ENCODE measurements at places on chromosomes 4 and X.

GRCh38 chrX:53072418-53073114 lies 9.6 kb upstream of the TSPYL2 start:
- DNase-seq = no peak

- no peak for DNase-seq
Measured at GRCh38 chrX:21014326-21014725, 359.9 kb upstream of the CNKSR2 start.

GRCh38 chr4:8402640-8403039 lies 37.9 kb downstream of the ACOX3 start:
- no peak for DNase-seq

- DNase-seq = no peak
Measured at GRCh38 chr4:104693601-104694201, 199.0 kb upstream of the CXXC4 start.

DNA sequence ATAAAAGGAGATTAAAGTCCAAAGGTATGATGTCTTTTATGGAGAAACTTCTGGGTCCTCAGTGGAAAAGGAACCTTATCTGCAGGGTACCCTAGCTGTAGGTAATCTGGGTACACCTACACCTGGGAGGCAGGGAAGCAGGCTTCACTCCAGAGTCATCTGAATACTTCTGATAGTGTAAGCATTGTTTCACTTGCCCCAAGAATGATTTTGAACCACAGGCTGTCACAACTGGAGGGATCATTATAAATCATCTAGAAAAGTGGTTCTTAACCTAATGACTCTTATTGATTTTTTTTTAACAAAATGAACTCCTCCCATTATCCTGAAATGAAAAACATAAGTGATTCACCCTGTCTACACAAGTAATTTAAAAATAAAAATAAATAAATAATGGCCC lies 44.0 kb upstream of the STK26 start:
- no peak for DNase-seq

DNA sequence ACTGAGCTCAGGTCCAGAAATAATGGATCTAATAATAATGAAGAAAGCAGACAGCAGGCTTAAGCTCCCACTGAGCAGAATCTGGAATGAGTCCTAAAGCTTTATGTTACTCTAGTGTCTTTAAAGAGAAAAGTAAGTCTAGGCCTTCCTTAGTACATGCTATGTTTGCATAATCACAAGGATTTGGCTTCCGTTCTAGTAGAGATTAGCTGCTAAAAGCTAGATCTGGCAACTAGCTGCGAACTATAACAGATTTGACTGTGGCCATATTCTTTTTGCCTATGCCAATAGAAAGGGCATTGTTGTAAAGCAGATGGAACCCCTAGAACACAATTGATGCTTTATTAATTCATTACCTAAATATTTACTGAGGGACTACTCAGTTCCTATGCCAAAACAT lies 19.0 kb downstream of the COX7B2 start:
- no peak for DNase-seq

DNA sequence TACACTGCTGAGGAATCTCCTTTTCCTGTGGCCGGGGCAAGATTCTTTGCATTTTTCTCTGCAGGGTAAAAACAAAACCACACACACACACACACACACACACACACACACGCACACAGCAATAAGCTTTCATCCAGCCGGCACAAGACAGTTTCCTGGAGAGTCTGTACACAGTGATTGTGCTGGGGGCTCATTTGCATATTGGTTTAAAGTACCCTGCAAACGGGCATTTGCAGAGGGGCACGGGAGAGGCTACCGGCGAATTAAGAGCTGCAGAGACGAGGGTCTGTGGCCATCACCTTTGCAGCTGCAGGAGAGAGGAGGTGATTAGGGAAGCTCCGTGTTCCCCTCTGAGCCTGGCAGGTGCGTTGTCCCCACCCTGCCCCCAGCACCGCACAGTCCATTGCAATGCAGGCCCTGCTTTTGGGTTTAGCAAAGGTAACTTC lies 219.9 kb downstream of the SHOX start:
- DNase-seq = no peak
